ENCODE measurements at places on chromosomes 1 and 21.
A peak's percentile ranks its signal among the peaks of the same experiment; 100 is the strongest.

GRCh38 chr1:56526571-56527174 lies 52.7 kb downstream of the PLPP3 start:
- no peaks in the 10 kb centered on the region for H3K4me1 ChIP-seq
- no peak for DNase-seq
- no peaks in the 10 kb centered on the region for H3K36me3 ChIP-seq

DNA sequence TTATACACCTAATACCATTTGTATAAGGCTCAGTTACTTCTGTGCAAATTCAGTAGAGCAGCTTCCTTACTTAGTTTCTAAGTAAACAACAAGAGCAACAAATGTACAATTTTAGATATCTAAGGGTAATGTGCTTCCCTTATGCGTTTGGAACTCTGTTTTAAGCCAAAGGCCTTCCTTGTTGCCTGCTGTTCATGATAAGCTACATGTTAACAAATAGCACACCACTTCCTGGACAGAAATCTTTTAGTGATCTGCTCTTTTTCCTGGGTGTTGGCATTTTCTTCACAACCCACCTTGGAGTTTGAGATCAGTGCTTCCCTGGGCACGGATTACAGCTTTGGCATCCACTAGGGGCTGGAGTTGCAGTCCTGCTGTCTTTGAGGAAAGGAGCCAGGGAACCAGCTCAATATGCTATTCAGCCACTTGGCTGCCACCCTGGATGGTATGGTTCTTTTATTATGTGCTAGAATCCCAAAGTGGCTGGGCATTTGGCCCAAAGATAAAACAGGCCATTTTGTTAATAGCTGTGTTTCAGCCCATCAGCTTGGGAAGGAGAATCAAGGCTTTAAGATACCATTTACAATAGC lies 55.6 kb upstream of the ADAR start:
- H3K4me3 ChIP-seq = no peak overlapping the region
- no peaks in the 10 kb centered on the region for H3K4me1 ChIP-seq
- no peak for DNase-seq
- no peaks in the 10 kb centered on the region for H3K36me3 ChIP-seq

- no peaks in the 10 kb centered on the region for H3K4me1 ChIP-seq
- DNase-seq = no peak
- H3K4me3 ChIP-seq = no peak overlapping the region
- H3K27me3 ChIP-seq = no peaks in the 10 kb centered on the region
- no peak overlapping the region for H3K27ac ChIP-seq
- H3K36me3 ChIP-seq = no peaks in the 10 kb centered on the region
Measured at GRCh38 chr1:87632232-87632631, 303.6 kb downstream of the LMO4 start.

DNA sequence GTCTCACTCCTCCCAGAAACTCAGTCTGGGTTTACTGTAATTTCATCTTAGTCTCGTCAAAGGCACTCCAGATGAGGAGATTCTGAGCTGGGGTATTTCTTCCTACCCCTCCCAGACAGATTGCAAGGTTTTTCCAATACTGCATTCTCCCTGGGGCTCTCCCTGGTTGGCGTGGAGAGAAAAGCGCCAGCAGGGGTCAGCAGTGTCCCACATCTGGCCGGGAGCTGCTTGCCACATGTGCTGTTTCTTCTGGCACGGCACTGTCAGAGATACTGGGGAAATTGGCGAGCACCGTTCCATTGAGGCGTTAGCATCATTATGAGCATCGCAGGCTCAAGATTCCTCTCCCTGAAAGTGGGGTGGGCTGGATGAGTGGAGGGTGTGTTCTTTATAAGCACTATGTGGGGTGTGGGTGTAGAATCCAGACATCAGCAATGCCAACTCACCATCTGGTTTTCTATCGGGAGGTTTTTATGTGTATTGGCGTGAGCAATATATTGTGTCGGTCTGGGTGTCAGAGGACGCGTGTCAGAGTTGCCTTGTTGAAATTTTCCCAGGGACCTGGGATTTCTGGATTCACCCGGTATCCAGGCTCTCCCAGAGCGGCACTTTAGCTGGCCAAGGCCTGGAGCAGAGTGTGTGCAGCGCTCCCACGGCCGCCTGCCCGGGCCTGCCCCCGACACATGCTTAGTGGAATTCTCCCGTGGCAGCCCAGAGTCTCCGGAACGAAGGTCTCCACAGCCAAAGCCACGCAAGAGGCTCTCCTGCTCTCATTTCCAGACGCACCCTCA lies 8.0 kb upstream of the NAV1 start:
- no peaks in the 10 kb centered on the region for H3K4me1 ChIP-seq
- no peak overlapping the region for H3K27ac ChIP-seq
- H3K27me3 ChIP-seq = no peaks in the 10 kb centered on the region
- DNase-seq = no peak
- no peaks in the 10 kb centered on the region for H3K36me3 ChIP-seq

- no peaks in the 10 kb centered on the region for H3K27me3 ChIP-seq
- DNase-seq = no peak
- no peaks in the 10 kb centered on the region for H3K36me3 ChIP-seq
- no peaks in the 10 kb centered on the region for H3K4me1 ChIP-seq
- H3K4me3 ChIP-seq = no peak overlapping the region
Measured at GRCh38 chr1:3633344-3634058, 8.7 kb downstream of the TPRG1L start.

- H3K4me1 ChIP-seq = peaks cover 17% of the 10 kb centered on the region
- no peaks in the 10 kb centered on the region for H3K27me3 ChIP-seq
- DNase-seq = peak; percentile 24
- no peaks in the 10 kb centered on the region for H3K36me3 ChIP-seq
Measured at GRCh38 chr1:67261680-67262079, 46.0 kb upstream of the IL12RB2 start.

DNA sequence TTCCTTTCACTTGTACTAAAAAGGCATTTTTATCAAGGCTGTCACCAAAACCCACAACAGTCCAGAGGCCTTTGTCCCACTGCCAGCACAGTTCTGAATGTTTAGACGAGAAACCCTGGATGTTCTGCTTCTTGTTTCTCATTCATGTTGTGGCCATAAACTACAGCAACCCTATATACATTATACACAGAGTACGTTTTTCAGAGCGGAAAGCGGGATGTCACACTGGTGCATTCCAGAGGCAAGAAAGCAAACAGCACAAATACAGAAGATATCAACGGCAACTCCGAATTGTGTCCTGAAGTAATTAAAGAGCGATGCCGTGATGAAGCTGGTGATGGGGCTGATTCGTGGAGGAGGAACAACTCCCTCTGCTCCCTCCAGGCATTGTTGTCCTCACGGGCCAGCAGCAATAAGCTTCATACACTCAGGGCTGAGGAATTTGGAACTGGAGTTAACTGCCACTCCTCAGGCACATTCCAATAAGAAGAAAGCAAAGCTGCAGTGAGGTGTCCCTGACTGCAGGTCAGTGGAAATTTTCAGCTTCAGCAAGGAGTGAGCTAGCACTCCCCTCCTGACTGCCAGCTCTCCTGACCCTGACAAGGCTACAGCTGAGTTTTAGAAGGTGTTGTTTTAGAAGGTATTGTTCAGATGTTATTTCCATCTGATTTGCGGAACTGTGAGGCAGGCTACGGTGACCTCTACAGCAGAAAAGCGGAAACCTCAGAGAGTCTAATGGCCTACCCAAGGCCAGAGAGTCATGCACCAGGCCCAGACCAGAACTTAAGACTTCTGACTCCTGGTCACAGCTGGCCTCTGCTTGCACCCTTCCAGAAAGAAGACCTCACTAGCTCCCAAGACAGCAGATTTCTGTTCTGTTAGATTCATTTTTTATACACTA lies 149.0 kb downstream of the TGFBR3 start:
- peaks cover 6% of the 10 kb centered on the region for H3K4me1 ChIP-seq
- no peak overlapping the region for H3K27ac ChIP-seq
- no peaks in the 10 kb centered on the region for H3K27me3 ChIP-seq
- H3K4me3 ChIP-seq = no peak overlapping the region
- DNase-seq = no peak

DNA sequence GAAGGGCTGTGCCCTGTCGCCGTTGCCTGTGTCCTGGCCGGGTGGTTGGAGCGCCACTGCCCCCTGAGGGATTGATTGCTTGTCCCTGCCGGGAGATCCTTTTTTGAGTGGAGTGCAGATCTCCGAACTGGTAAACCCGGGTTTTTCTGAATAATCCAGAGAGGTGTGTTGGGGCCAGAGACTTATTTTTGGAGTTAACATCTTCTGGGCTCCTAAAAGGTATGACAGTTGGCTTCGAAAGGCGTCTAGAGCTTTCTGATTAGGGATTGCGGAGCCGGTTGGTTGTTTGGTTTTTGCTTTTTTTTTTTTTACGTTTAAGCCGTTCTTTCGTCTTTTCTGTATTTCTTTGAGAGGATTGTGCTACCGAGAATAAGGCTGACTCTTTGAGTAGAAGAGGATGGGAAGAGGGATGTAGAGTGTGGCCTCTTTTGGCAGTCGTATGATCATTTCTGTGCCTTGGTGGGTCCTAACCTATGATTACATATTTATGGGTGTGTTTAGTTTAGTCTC lies 756 bp downstream of the RLF start:
- H3K4me3 ChIP-seq = peak overlapping the region; percentile 76
- H3K4me1 ChIP-seq = peaks cover 22% of the 10 kb centered on the region
- no peaks in the 10 kb centered on the region for H3K27me3 ChIP-seq
- DNase-seq = no peak

DNA sequence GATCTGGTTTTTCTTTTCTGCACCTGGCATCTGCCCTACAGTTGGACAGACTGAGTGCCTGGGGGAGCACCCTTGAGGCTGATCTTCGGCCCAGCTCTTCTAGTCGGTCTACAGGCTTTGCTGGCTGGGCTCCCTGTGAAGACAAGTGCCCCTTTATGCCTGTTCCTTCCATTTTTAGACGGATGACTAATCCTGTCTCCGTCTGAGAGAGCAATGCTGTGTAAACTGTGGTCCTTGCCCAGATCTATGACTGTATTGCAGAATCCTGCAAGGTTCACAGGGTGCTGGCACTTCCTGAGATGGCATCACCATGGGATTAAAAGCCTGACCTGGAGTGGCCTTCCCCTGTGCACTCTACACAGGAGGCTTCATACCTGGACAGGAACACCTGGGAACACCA lies 47.6 kb upstream of the SAMD13 start:
- H3K27me3 ChIP-seq = no peaks in the 10 kb centered on the region
- no peaks in the 10 kb centered on the region for H3K36me3 ChIP-seq
- no peaks in the 10 kb centered on the region for H3K4me1 ChIP-seq
- no peak for DNase-seq
- no peak overlapping the region for H3K27ac ChIP-seq

GRCh38 chr1:151540021-151540981 lies at the start of gene TUFT1:
TSS of gene TUFT1 (plus strand) at chr1:151540309. CDS start at chr1:151540367, 58 bp downstream.
- no peaks in the 10 kb centered on the region for H3K27me3 ChIP-seq
- H3K4me3 ChIP-seq = peak within 1 kb of the TSS; percentile 90
- DNase-seq = peak; percentile 94

DNA sequence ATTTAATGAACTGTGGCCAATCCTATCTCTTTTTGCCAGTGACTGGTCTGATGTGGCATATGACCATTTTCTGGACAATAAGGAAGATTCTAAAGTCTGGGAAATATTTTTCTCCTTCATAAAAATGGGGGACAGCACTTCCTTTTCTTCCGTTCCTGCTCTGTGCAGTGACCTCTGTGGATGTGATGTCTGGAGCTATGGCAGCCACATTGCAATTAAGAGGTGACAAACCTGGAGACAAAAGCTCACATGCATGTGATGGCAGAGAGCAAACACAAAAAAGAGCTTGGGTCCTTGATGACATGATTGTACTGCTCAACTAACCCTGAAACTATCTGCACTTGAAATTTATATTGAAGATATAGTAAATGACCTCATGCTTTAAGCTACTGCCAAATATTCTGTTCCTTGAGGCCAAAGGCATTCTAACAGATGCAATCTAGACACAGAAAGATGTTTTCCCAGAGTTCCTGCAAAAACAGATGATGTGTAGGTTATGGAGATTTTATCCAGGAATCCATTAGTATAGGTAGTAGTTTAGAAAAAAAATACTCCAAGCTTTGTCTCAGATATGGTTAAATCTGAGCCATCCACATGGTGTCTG lies 2.2 kb upstream of the MAGI3 start:
- no peak overlapping the region for H3K27ac ChIP-seq
- H3K4me1 ChIP-seq = peaks cover 16% of the 10 kb centered on the region
- no peaks in the 10 kb centered on the region for H3K27me3 ChIP-seq
- H3K36me3 ChIP-seq = peaks cover 6% of the 10 kb centered on the region

- H3K27me3 ChIP-seq = no peaks in the 10 kb centered on the region
- no peaks in the 10 kb centered on the region for H3K4me1 ChIP-seq
- no peak for DNase-seq
- H3K36me3 ChIP-seq = no peaks in the 10 kb centered on the region
- H3K4me3 ChIP-seq = no peak overlapping the region
Measured at GRCh38 chr1:83954166-83954823, 44.6 kb downstream of the TTLL7 start.

GRCh38 chr1:165138960-165139359 lies 217.6 kb downstream of the LMX1A start:
- H3K36me3 ChIP-seq = no peaks in the 10 kb centered on the region
- no peak for DNase-seq
- no peak overlapping the region for H3K4me3 ChIP-seq
- no peaks in the 10 kb centered on the region for H3K4me1 ChIP-seq
- no peak overlapping the region for H3K27ac ChIP-seq
- no peaks in the 10 kb centered on the region for H3K27me3 ChIP-seq

GRCh38 chr1:109909561-109909960 lies 1.1 kb upstream of the CSF1 start:
- DNase-seq = no peak
- no peaks in the 10 kb centered on the region for H3K36me3 ChIP-seq
- H3K27ac ChIP-seq = no peak overlapping the region
- H3K27me3 ChIP-seq = no peaks in the 10 kb centered on the region
- peak overlapping the region; percentile 65 for H3K4me3 ChIP-seq

GRCh38 chr1:2425892-2426291 lies 13.5 kb upstream of the PEX10 start:
- no peak for DNase-seq
- H3K4me3 ChIP-seq = no peak overlapping the region
- H3K27me3 ChIP-seq = no peaks in the 10 kb centered on the region
- H3K4me1 ChIP-seq = no peaks in the 10 kb centered on the region
- H3K36me3 ChIP-seq = no peaks in the 10 kb centered on the region

- no peaks in the 10 kb centered on the region for H3K4me1 ChIP-seq
- H3K27ac ChIP-seq = no peak overlapping the region
Measured at GRCh38 chr1:9165396-9165795, 36.5 kb upstream of the GPR157 start.

DNA sequence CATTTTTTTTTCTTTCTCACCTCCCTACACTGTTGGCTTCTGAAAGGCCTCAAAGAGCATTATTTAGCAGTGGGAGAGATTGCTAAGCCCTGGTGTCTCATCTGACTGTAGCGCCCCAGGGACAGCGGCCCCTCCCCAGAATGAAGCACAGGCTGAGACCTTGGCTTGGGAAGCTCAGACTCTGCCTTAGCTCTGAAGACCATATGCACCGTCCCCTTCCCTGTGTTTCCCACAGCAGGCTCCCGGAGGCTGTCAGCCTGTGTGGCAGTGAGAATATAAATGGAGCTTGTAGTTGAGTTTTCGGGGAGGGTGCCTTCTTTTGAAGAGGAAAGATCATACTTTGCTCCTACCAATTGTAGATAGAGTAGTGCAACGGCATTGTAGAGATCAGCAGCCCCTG lies 25.3 kb downstream of the SMYD2 start:
- DNase-seq = no peak
- no peaks in the 10 kb centered on the region for H3K27me3 ChIP-seq
- H3K27ac ChIP-seq = no peak overlapping the region
- peaks cover 16% of the 10 kb centered on the region for H3K4me1 ChIP-seq

- peak overlapping the region; percentile 81 for H3K27ac ChIP-seq
- H3K4me1 ChIP-seq = peaks cover 6% of the 10 kb centered on the region
- H3K27me3 ChIP-seq = no peaks in the 10 kb centered on the region
- H3K4me3 ChIP-seq = peak overlapping the region; percentile 63
- no peaks in the 10 kb centered on the region for H3K36me3 ChIP-seq
Measured at GRCh38 chr1:116987256-116987555, 14.4 kb upstream of the CD101 start.

All from naive thymus-derived CD4-positive, alpha-beta T cell (primary cell).